ENCODE measurements at places on chromosomes 3 and 15. TPM values are rescaled to one million over a fixed set of nuclear protein-coding genes. Genes with fewer than 3 reads are reported as not detected.

DNA sequence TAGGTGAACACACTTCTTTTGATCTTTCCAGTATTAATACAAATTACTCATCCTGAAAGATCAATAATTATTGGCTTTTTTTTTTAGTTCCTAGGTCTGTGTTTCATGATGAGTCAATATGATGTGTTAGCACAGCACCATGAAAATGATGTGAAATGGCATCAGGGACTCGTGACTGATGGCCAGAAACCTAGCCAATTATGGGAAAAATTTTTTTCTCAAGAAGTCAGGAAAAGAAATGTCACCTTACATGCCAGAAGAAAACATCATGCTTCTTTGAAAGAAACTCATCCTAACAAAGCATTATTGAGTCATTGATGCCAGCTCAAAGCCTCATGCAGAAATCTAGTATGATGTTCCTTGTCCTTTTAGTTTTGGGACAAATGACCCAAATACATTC, 468.3 kb upstream of the CBLB start:
- no peak for DNase-seq

Gene MINAR1
- 0.90 TPM for polyA plus RNA-seq

GRCh38 chr3:16807391-16807790, 77.4 kb upstream of the PLCL2 start:
- DNase-seq: no peak

DNA sequence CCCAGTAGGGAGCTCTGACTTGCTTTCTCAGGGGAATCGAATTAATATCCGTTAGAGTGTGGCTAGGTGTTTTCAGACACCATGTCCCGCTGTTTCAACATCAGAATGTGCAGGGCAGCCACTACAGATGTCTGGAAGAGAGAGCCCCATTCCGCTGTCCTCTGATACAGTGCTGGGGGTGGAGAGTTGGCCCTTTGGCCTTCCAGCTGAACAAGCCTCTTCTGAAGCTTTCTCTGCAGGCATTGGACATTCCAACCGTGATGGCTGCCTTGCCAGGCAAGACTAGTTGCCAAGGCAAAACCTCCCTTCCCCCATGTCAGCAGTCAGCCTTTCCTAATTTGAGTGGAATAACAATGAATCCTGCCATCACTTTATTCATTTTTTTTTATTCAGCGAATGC, 1.5 kb downstream of the FAH start:
- DNase-seq: peak; percentile 60

Gene GABRG3
- 8.7 TPM for polyA plus RNA-seq

Gene CSPG4
- polyA plus RNA-seq: 20.8 TPM

DNA sequence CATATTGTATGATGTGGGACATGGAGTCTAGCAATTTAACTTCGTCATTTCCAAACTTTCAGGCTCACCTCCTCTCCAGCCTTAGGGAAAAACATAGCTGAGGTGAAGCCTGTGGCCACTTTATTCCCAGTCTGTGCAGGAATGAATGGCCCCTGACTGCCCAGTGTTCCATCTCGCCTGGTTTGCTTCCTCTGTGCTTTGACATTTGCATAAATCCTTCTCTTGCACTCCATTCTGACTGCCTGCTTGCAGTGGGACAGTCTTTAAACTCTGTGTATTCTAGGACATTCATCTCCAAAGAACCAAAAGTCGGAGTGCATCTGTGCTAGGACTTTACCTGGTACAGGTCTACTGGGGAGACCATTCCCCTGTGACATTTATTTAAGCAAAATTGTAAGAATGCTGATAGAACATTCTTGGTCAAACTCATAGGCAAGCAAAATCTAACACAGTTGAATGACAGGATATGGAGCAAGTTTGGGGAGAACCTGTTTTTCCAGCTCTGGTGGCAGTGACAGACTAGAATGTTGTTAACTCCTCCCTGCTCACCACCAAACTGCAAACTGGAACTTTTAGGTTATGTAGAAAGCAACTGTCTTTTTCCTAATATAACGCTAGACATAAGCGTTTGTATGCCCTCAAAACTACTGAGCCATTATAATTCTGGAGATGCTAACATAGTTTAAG, 22.1 kb downstream of the TMED3 start:
- no peak for DNase-seq

DNA sequence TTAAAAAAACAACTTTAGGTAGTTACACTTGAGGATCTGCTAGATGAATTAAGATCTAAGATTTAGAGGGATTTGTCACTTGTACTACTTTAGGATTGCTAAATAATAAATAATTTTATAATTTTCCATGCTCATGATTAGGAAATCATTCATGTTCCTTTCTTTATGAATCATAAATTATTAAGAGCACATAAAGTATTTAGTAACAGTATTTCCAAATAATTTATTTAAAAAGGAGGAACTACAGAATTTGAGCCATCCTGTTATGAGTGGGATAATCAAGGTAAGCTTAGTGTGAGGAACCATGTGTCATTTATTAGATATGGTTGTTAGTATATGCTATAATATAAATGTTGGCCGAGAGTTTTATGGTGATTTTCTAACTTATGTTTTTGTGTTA, 37.5 kb upstream of the C3orf38 start:
- DNase-seq: no peak

- DNase-seq: no peak
Measured at GRCh38 chr15:90004671-90005070, 3.5 kb downstream of the ZNF710 start.

DNA sequence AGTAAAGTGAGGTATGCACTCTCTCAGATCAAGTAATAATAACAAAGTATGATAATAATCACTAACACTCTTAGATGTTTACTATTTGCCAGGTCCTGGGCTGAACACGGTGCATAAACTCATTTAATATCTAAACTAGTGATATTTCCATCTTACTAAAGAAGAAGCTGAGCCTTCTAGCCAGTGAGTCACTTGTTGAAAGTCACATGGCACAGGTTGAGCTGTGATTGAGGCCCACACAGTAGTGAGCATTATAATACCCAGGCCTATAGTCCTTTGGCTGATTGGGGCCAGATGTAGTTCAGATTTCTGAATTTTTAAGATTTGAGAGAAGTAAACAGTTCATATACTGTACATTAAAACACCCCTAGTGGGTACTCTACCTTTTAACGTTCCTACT, 93.2 kb upstream of the CCDC80 start:
- DNase-seq: no peak

Gene JMJD7
- polyA plus RNA-seq: 17.2 TPM

DNA sequence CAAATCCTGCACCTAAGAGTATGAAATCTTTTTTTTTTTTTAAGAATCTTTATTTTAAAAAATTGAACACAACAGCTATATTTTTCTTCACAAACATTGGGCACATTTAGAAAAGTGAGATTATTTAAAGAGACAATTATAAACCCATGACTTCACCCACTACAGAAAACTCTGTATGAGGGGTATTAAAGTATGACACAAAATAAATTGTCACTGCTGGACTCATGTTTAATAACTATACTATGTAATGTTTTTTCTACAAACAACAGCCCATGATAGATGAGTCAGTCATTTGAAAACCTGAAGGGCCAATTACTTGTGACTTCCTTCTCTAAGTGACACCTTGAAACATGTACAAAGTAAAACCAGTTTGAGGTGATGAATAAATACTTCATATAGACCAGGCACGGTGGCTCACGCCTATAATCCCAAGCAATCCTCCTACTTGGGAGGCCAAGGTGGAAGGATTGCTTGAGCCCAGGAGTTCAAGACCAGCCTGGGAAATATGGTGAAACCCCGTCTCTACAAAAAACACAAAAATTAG, 36.0 kb downstream of the AQR start:
- no peak for DNase-seq

- no peak for DNase-seq
Measured at GRCh38 chr3:4060064-4060463, 243.1 kb upstream of the SETMAR start.

- no peak for DNase-seq
Measured at GRCh38 chr3:68070186-68070585, 415.8 kb upstream of the SUCLG2 start.

DNA sequence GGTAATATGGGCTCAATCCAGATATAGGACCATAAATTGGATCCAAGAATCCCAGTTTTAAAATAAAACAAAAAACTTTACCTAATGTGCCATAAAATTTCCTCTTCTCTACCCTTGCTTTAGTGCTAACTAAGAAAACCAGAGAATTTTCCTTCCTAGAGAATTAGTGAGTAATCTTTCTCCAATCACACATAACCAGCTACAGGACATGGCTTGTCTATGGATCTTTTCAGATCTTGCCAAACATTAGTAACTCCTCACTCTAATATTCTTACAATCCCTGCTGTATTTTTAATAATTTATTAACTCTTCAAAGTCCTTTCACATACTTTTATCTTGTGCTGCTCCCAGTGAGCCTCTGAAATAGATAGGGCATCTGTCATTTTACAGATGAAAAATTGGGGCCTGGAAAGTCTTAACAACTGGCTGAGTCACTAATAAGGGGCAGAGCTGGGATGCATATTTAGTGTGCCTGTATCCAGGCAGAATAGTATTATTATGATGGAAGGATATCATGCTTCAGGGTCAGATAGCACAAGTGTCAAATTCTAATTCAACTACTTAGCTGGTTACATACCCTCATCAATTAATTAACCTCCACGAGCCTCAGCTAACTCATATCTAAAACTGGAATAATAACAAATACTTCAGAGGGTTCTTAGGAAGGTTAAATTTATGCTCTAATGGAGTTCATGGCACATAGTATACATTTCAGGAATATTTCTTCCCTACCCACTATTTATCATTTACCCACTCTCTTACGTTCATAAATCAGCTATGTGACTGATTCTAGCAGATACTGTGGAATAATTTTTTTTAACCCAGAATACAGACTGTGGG, 5.6 kb downstream of the ZBED2 start:
- no peak for DNase-seq

- DNase-seq: peak; percentile 85
Measured at GRCh38 chr3:99875929-99876841, 58.5 kb downstream of the CMSS1 start.

GRCh38 chr3:114444216-114444615, 150.4 kb downstream of the TIGIT start:
- no peak for DNase-seq

GRCh38 chr3:46100812-46101211, 73.5 kb upstream of the XCR1 start:
- DNase-seq: no peak

DNA sequence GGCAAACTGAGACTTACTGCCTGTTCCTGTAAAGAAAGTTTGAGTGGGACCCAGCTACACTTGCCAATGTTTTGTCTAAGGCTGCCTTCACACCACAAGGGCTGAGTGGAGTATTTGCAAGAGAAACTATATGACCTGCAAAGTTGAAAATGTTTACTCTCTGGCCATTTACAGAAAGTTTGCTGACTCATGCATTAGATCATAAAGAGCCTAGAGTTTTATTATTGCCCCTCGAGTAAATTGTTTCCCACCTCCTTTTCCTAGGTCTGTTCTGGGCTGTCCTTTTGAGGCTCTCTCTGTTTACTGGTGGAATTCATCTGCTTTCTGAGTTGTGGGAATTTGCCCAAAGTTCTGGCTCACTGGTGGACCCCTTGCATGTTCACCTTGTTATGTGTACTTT, 6.7 kb upstream of the PROK2 start:
- no peak for DNase-seq

GRCh38 chr3:170773682-170774425, 96.1 kb downstream of the RPL22L1 start:
- no peak for DNase-seq

Gene SCAP
- polyA plus RNA-seq: 53.8 TPM

DNA sequence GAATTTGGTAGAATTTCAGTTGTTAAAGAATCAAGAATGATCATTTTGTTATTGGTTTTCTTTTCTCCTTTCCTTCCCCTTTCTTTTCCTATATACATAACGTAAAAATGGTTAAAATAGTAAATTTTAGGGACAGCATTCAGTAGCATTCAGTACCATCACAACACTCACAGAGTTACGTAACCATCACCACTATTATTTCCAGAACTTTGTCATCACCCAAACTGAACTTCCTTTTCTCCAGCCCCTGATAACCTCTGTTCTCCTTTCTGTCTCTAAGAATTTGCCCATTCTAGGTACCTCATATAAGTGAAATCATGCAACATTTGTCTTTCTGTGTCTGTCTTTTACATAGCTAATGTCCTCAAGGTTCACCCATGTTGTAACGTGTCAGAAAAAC, 165.3 kb downstream of the AKAP13 start:
- no peak for DNase-seq

Gene ITIH1
- not detected for polyA plus RNA-seq

Gene LPCAT4
- 53.0 TPM for polyA plus RNA-seq

DNA sequence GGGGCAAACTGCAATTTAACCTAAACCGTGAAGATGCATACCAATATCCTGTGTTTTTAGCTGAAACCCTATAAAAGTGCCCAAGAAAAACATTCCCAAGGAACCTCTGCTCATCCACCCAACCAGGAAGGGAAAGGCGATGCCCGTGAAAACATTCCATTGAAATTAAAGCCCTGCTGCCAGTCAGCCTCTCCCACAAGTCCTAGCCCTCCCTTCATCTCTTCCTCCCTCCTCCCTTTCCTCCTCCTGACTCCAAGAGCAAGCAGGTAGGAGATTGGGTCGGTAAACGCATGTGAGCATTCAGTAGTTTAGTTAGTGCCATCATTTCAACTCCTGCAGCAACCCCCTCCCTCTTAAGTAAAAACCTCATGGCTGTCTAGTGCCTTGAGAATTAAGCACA, 27.7 kb downstream of the HES1 start:
- no peak for DNase-seq

- DNase-seq: no peak
Measured at GRCh38 chr3:45908761-45909160, 22.4 kb downstream of the CCR9 start.

GRCh38 chr3:169668072-169668956, 4.8 kb upstream of the MECOM start:
- DNase-seq: peak; percentile 64

DNA sequence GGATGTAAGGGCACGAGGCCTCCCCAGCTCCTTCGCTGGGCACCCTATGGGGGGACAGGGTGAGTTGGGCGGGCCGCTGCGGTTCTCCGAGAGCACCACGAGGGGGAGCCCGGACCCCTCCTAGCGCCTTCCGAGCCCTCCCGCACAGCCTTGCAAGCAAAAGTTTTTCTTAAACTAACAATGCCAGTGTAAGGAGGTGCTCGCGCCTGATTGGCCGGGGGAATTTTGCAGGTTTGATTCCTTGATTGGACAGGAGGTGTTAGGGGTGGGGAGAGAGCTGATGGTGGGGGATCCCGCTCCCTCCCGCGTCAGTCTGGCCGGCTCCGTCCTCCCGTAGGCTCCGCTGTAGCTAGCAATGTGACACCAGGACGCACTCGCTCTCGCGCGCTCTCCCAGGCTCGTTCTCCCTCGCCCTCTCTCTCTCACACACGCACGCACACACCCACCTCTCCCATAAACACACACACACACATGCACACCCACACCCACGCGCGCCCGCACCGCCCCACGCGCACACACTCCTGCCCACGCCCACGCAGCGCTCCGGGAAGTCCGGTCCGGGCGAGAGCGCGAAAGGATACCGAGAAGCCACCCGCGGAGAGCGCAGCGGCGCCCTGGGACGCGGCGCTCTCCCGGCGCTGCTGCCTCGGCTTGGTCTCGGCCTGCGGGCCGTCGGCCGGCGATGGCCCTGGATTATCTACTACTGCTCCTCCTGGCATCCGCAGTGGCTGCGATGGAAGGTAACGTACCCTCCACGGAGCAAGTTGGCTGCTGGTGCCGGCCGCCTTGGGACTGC, at the start of gene EPHB1:
TSS of gene EPHB1 (plus strand) at position 311 of the 796 bp plus-strand sequence.
- peak; percentile 79 for DNase-seq

- no peak for DNase-seq
Measured at GRCh38 chr3:51637941-51638471, 33.0 kb upstream of the TEX264 start.

Gene SUSD5
- polyA plus RNA-seq: 4.3 TPM
